HEK293T (cell line): ENCODE measurements at places on chromosomes 4 and X.

- no peak for DNase-seq
These were observed 237.4 kb downstream of the MAPK10 start for GRCh38 chr4:86122404-86122803.

GRCh38 chr4:8035371-8035780, 95.7 kb upstream of the AFAP1 start:
- DNase-seq = no peak

GRCh38 chrX:12985331-12985730, 10.4 kb downstream of the TMSB4X start:
- DNase-seq = no peak

- DNase-seq = no peak
These were observed 1.1 kb upstream of the NLGN3 start for GRCh38 chrX:71143508-71143907.

GRCh38 chr4:6341696-6342095, 72.0 kb downstream of the WFS1 start:
- no peak for DNase-seq

DNA sequence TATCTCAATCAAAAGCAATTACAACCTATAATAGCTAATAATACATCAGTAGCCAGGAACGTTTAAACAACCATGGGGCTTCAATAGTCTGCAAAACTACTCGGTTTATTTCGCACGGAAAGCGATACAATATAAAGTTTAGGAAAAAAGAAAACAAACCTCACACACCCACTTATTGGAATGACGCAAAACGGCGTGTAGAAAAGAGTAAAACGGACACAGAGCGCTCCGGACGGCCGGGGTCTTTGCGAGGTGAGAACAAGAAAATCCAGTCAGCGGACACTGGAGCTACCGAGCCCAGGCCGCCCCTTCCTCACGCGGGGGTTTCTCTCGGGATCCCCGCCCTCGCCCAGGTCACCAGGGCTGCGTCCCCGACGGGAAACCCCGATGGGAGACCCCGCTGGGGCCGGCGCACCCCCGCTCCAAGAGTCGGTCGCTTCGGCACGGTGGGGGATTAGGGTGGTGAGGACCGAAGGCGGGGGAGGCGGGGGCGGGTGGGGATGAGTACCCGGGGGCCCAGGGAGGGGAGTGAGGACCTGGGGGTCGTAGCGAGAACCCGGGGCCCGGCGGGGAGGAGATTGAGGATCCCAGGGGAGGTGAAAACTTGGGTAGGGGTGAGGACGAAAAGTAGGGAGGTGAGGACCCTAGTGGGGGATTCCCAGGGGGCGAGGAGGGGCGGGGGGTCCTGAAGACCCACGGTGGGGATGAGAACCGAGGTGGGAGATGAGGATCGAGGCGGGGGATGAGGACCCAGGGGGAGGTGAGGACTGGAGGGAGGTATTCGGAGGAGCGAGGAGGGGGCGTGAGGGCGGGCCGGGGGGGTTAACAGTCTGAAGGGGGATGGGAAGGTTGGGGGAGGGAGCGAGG, 737 bp downstream of the NELFA start:
- no peak for DNase-seq

- no peak for DNase-seq
These were observed 29.1 kb upstream of the DKK2 start for GRCh38 chr4:107065201-107065600.

DNA sequence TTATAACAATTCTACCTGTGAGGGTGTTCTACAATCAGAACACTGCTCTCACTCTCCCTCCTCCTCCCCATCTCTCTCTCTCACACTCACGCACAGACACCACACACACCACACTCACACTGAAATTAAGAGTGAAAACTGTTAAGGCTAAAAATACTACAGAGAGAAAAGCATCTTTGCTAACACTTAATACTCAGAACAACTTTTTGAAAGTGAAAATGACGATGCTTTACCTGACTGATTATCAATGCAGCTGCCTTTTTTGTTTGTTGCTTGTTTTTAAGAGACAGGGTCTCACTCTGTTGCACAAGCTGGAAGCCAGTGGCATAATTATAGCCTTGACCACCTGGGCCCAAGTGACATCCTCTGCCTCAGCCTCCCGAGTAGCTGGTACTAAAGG, 222.4 kb downstream of the APBB2 start:
- DNase-seq = no peak

GRCh38 chrX:115912372-115912897, 258.1 kb upstream of the AGTR2 start:
- DNase-seq = peak; percentile 53

- no peak for DNase-seq
These were observed 115.2 kb upstream of the AGA start for GRCh38 chr4:177557416-177557815.

DNA sequence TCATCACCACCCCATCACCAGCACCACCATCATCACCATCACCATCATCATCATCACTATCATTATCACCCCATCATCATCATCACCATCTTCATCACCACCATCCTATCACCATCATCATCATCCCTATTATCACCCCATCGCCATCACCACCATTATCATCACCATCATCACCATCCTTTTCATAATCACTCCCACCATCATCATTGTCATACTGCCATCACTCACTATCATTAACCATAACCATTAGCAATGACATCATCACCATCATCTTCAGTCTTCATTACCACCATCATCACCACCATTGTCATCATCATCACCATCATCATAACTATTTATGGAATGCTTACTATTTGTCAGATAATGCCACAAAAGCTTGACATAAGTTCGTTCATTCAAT, 35.7 kb downstream of the CRMP1 start:
- no peak for DNase-seq

DNA sequence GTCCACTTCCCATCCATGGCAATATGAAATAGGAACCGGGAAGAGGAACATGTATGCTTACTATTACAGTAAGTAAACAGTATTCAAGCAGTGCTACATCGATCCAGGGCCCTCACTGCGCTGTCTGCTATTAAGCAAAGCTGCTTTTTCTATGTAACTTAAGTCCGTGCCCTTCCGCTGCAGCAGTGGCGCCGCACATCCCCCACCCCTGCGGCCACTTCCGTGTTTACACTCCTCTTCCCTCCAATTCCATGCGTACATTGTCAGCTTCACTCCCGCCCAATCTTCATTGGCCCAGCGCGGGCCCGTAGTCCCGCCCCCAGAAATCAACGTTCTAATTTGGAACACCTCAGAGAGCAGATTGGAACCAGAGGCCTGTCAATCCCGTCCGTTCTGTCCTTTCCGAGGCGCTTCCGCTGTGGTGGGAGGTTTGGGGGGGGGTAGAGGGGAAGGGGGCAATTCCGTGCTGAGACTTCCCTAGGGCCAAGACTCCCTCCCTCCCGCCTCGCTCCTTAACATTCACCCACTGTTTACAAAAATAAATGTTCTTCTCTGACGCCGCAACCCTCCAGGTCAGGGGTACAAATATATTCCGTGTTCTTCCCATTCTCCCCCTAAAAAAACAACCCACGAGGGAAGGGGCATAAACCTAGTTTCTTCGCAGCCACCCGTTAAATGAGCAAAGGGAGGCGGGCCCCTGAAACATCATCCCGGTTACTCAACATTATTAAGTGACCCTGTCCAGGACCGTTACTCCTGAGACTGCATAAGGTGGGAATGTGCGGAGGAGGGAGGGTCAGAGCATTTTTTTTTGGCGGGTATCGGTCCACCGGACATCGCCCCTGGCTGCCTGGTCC, 67.4 kb downstream of the NOCT start:
- peak; percentile 88 for DNase-seq

- DNase-seq = no peak
These were observed 81.4 kb downstream of the DOCK11 start for GRCh38 chrX:118577041-118577440.

- DNase-seq = no peak
These were observed 22.3 kb downstream of the UBA6 start for GRCh38 chr4:67678612-67679011.

GRCh38 chr4:140149846-140150635, 3.9 kb downstream of the MAML3 start:
- peak; percentile 62 for DNase-seq

DNA sequence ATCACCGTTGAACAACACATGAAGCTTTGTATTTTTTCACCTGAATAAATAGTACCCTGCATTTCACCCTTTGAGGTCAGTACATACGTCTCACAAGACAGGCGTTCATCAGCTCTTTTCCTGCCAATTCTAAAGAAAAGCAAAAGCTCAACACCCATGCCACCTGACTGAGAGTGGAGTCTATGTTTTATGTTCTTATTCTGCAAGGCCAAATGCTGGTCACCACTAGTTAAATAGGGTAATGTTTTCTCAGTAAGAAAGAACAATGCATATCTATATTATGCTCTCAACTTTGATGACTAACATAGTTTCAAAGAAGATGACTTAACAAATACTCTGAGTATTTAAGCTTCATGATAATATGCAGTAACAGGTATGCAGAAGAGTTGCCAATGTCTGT, 336.3 kb upstream of the BMP3 start:
- no peak for DNase-seq

GRCh38 chr4:184949020-184949419, 69.3 kb upstream of the HELT start:
- no peak for DNase-seq

DNA sequence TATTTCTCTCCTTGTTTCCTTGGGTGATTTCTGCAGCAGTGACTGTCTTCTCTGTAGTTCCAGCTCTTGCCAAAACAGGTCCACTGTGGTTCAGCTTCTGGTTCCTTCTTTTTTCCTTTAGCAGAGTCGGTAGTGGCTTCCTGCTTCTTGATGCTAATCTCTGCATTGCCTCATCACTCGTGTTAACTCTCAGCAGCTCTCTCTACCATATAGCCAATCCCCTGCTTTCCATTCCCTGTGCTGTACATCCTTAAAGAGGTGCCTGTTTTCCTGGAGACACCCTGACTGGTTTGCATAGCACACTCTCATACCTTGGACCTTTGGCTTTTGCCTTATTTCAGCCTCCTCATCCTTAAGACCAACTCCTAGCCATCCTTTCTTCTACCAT, 191.2 kb upstream of the LNX1 start:
- DNase-seq = no peak

GRCh38 chr4:123102897-123103471, 180.6 kb upstream of the NUDT6 start:
- DNase-seq = peak; percentile 35

DNA sequence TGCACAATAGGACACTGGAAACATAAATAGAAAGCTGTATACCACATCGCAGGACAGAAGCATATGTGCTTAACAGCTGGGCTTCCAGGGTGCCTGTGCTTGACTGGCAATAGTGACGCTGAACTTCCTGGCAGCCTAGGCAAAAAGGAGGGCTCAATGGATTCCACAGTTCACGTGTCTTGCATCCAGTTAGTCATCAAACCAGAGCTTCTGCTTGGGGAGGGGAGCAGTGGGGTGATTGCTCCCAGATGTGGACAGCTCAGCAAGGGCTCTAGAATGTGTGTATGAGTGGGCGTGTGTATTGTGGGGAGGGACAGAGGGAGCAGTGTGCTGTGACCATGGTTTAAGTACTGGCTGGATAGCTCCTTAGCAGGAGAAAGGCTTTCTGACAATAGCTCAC, 2.3 kb downstream of the PRRG3 start:
- DNase-seq = no peak

- no peak for DNase-seq
These were observed 45.3 kb downstream of the SLC9A6 start for GRCh38 chrX:136030303-136031191.

- no peak for DNase-seq
These were observed 41.6 kb downstream of the TMA16 start for GRCh38 chr4:163536091-163536490.

GRCh38 chrX:39869846-39870601, 227.7 kb downstream of the BCOR start:
- DNase-seq = no peak

- peak; percentile 64 for DNase-seq
These were observed 102.1 kb upstream of the SCML1 start for GRCh38 chrX:17635231-17635630.

- DNase-seq = no peak
These were observed 19.2 kb downstream of the PI4K2B start for GRCh38 chr4:25253071-25253445.

GRCh38 chr4:150145090-150145945, 67.1 kb downstream of the DCLK2 start:
- peak; percentile 23 for DNase-seq

DNA sequence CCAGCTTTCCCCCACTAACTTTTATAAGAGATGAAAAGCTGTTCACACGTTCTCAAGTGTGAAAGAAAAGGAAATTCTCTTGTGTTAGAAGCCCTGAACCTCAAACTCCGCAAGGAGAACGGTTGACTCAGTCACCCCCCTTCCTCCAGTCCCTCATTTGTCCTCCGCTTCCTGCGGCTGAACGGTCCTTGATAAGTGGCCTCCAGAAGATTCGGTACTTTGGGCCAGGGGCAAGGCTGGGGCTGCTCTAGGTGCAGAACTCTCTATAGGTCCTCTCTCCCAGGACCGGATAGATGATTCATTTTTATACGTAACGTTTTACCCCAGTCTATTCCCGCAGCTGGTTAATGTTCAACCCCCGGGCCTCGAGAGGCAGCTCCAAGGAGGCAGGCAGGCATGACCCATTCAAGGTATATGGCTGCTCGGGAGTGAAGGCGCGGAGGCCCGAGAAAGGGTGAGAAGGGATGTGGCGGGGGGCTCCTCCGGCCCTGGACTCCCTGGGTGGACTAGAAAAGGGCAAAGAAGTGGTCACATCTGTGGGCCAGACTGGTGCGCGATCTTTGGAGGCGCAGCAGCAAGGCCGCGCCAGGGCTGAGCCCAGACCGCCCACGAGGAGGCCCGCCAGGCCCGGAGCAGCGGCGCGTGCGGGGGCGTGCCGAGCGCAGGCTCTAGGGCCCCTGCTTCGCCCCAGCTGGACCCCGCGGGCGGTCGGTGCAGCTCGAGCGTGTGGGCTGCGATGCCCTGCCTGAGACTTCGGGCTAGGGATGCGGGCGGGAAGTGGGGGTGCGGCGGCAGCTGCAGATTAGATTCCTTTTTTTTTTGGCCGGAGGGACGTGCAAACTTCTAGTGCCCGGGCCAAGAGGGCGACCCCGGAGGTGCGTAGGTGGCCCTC, 11.7 kb downstream of the PITX2 start:
- no peak for DNase-seq

DNA sequence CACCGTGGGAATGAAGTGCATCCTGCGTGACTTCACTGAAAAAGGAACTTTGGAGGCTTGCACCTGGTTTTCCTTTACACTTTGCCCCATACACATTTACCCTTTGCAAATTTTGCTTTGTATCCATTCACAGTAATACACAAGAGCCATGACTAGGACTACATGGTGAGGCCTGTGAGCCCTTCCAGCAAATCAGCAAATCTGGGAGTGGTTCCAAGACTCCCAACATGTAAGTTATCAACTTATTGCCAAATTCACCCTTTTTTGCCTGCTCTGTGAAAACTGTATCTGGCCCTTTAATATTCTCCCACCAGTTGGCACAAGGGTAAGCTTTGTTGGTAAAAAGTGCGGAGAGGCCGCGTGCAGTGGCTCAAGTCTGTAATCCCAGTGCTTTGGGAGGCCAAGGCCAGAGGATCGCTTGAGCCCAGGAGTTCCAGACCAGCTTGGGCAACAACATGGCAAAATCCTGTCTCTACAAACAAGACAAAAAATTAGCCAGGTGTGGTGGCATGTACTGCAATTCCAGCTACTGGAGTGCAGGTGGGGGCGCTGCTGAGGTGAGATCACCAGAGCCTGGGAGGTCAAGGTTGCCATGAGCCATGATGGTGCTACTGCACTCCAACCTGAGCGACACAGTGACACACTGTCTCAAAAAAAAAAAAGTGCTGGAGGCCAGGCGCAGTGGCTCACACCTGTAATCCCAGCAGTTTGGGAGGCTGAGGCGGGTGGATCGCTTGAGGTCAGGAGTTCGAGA, 5.0 kb downstream of the PRMT9 start:
- no peak for DNase-seq
